Upper lobe of left lung (tissue), 6 donors: ENCODE measurements at places on chromosomes 2 and 18. TPM values are rescaled to one million over a fixed set of nuclear protein-coding genes. Genes with fewer than 3 reads are reported as not detected.

DNA sequence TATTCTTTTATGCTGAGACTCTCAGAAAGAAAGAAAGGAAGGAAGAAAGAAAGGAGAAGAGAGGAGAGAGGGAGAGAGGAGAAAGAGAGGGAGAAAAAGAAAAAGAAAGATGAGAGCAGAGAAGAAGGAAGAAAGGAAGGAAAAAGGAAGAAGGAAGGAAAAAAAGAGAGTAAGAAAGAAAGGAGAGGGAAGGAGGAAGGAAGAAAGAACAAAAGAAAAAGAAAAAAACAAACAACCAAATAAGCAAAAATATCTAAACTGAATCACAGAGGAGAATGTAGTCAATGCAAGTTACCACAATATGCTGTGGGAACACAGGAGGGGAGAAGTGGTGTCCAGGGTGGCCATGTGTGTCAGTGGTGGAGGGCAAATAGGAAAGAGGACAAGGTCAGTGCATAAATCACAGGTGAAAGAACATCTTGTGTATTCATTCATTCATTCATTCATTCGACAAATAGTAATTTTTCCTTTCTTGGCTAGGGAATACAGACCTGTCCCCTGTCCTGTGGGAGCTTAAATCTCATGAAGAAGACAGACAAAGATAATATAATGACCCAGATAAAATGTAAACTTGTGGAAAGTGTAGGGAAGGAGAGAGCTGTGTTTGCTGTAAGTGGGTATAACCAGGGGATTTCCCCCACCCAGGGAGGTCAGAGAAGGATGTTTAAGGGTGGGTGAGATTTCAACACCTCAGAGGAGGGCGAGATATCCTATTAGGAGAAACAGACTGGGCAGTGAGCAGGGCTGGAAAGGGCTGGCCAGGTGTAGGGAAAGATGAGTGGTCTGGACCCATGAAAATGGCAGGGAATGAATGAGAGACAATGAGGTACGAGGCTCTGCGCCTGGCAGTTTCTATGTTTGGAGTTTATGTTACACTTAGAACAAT is 50.7 kb downstream of the IL1R2 start:
- no peak overlapping the region for H3K27ac ChIP-seq
- no peak for DNase-seq
- H3K4me3 ChIP-seq: no peak overlapping the region

- H3K4me3 ChIP-seq: peak within 1 kb of the TSS; percentile 44
- H3K4me1 ChIP-seq: peaks cover 15% of the 10 kb centered on the region
- H3K27ac ChIP-seq: no peak within 1 kb of the TSS
- peak; percentile 85 for DNase-seq
- H3K27me3 ChIP-seq: no peaks in the 10 kb centered on the region
These were observed at the start of gene CGREF1 for GRCh38 chr2:27118525-27119329. Gene CGREF1, minus strand, starts transcription at chr2:27119128. Its CDS starts 14,762 bp downstream, at chr2:27104366.

SLC4A5 gene
- total RNA-seq: 24.2 TPM

DNA sequence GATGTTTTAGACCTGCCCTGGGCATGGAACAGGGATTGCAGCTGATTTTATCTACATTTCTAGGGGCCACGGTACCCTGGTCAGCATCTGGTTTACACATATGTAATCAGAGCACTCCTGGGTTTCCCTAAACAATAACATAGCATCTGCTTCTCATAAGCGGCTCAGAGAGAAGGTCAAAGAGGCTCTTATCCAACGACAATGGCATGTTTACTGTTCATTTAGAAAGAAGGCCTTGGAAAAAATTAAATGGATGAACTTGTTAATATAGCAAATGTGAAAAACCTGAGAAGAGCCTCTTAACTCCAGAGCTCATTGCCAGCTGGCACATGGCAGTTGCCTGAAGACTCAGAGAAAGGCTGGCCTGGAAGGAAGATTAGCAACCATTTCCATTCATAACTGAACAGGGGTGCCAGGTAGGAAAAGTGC is 202.8 kb upstream of the THUMPD2 start:
- no peaks in the 10 kb centered on the region for H3K4me1 ChIP-seq
- H3K36me3 ChIP-seq: no peaks in the 10 kb centered on the region
- no peak overlapping the region for H3K27ac ChIP-seq
- no peak overlapping the region for H3K4me3 ChIP-seq
- DNase-seq: no peak
- no peaks in the 10 kb centered on the region for H3K27me3 ChIP-seq

DNA sequence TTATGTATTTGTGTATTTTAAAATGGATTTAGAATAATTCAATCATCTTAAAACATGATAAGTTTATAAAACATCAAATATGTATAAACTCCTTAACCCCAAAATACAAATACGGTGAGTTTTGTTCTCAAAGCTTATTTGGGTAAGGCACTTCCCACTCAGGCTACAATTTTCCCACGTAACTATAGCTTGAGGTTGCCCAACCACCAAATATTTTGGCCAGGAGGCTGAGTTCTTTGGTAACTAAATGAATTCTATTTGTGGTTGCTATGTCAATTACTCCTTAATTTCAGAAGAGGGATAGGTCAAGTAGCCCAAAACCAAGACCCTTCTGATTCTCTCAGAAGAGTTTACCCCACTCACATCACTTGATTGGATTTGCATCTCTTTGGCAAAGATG is 70.4 kb downstream of the MYL12B start:
- H3K27me3 ChIP-seq: no peaks in the 10 kb centered on the region
- H3K4me3 ChIP-seq: no peak overlapping the region
- no peak overlapping the region for H3K27ac ChIP-seq

CCDC68 gene
- total RNA-seq: 25.9 TPM

DNA sequence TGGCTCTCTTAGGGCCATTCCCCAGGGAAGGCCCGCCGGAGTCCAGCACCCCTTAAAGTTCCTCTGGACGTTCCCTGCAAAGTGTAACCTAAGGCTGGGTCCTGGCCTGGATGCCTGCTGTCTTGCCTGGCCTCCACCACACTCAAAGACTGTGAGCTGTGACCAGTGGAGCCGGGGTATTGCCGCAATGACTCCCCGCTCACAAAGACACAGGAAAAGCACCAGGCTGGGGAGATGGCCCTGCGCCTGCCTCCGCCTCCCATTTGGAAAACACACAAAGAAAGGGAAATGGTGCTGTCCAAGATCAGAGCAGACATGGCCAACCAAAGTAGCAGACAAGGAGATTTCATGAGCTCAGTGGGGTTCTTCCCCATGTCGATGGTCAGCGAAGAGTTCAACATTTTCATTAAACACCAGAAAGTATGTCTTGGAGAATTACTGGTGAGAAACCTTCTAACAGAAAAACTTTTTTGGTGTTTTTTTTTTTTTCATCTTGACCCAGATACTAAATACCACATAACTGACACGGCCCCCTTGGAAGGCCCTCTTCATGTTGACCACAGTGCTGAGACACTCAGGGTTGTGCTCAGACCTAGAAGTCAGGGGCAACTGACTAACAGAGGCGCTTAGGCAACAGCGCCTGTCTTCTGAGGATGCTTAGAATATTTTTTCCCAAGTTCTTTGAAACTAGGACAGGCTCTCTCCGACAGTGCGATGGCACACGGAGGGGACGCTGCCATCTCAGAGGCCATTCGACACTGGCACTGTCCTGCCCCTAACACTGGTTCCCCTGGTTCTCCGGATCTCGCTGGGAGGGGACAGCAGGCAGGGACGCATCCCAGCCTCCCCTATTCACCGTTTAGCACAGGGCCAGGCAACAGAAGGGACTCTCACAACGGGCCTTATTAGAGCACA is 226.4 kb upstream of the ID2 start:
- peak overlapping the region; percentile 11 for H3K27ac ChIP-seq
- no peaks in the 10 kb centered on the region for H3K36me3 ChIP-seq
- no peak overlapping the region for H3K4me3 ChIP-seq
- H3K4me1 ChIP-seq: peaks cover 23% of the 10 kb centered on the region
- no peak for DNase-seq

DNA sequence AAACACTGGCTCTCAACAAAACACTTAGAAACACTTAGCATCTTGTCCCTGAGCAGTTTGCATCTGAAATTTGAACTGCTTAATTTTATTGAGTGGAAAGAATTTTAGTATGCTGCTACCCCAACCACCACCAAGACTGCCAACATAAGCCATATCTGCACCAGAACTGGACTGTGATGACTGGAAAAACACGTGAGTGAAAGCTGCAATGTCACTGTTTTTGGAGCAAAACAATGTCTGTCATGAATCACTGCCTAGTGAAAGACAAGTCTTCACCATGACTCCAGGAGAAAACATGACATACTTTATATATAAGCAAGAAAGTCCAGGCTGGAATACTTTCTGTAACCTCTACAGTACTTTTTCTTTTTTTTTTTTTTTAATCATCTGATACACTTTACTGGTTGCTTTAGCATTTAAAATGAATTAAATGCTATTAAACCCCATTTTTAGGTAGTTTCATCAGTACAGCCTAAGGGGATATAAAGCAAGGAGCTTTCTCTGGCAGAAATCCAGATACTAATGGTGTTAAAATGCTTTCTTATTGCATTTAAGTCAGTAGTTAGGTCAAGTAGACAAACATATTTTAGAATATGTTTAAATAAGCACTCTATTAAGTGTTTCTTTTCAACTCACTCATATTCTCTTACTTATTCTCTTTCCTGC is 2129.4 kb upstream of the PIK3C3 start:
- no peak overlapping the region for H3K27ac ChIP-seq
- no peaks in the 10 kb centered on the region for H3K27me3 ChIP-seq
- H3K4me1 ChIP-seq: no peaks in the 10 kb centered on the region
- no peak for DNase-seq
- H3K36me3 ChIP-seq: no peaks in the 10 kb centered on the region

DNA sequence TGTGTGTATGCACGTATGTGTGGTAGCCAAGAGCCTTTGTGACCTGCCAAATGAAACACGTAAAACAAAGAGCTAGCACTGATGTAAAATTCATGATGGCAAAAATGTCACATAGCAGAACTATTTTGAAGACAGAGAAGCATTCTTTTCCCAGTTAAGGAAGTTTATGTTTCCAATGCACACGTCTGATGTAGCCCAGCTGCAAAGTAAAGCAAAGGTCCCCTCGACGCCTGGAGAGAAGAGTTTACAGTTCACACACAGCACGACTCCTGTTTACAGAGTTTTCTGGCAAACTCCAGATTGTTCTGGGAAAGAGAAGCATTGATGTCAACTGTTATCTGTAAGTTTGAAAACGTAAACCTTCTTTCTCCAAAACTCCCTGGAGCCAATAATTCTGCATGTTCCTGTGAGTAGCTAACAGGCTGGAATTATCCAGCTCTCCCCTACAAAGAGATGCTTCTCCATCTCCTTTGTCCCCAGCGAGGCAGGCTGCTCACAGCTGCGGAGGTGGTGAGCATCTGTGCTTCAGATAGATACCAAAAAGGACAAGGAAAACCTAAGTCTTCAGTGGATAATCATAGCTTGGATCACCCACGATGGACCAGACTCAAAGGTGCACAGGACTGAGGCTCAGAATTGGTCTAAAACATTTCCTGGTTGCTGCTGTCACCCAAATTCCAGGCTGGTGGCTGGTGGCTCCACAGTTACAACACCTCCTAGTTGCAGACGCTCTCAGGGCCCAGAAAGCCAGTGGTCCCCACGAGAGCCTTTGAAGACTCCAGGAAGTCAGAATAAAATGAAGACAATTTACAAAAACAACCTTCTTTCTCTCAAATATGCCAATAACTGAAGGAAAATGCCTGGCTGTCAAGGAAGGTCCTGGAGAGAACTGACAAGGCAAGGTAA is 87.4 kb downstream of the COL6A3 start:
- no peaks in the 10 kb centered on the region for H3K27me3 ChIP-seq
- no peak overlapping the region for H3K4me3 ChIP-seq
- DNase-seq: no peak
- peak overlapping the region; percentile 57 for H3K27ac ChIP-seq
